ENCODE measurements at places on chromosomes 7 and 10. TPM values are rescaled to one million over a fixed set of nuclear protein-coding genes. Genes with fewer than 3 reads are reported as not detected.

Gene CACNB2
- 0.48 TPM for total RNA-seq

Gene SPDYE16
- not detected for total RNA-seq

GRCh38 chr7:86745013-86745745 lies 101.5 kb downstream of the GRM3 start:
- no peak for DNase-seq

DNA sequence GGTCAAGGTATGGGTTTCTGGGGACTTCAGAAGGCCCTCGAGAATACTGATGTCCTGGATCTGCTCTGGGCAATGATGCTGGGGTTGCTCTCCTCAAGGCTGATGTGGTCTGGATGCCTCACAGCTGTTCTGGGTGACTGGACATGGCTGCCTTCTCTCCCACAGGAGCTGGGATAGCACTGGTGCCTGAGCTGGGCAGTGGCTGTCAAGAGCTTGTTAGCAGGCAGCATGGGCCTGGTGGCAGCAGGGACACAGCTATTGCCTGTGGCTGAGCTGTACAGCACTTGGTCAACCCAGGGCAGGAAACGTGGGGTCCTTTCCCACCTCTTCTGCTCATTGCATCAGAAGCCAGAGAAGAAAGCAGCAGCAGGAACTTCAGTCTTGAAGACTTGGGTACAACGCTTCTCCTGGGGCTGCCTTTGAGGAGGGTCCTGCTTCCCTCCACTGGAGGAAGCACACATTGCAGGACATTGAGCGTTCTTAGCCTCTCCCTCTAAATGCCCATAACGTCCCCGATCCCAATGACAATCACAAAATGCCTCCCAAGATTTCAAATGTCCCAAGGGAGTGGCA lies 13.0 kb downstream of the ADCYAP1R1 start:
- DNase-seq = no peak

DNA sequence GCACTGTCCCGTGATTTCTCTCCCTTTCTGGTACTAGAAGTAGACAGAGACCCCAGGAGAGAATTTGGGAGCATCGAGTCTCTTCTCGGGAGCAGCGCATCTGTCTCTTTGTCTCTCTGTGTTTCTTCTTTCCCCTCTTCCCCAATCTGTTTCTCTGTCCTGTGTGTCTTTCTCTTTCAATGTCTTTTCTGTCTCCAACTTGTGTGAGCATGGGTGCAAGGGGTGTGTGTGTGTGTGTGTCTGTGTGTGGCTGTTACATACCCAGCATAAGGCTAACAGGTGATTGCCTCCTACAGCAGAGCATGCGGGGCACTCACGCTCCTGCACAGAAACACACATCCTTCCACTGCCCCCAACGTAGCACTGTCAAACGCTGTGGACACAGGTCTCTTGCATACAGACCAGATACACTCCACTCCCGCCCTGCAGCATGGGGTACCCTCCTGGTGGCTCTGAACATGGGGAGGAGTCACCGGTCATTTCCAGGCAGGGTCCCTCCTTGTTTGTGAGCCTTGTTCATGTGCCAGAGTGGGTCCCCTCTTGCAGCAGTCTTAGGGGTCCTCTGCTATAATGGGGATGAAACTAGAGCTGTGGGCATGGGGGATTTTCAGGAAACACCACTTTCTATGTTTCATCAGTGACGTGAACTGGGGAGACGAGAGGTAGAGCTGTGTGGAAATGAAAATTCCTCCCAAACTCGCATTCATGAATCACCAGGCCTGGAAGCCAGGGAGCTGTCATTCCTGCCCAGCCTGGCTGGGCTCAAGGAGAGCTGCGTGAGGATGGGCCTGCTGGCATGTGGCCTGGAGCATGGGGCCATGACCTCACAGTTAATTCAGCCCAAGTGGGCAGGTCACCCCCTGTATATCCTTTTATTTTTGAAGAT lies 980 bp downstream of the ADAMTS14 start:
- DNase-seq = no peak

Measured in breast epithelium (tissue), 4 donors.